Progenitor cell of endocrine pancreas (in vitro differentiated cells): ENCODE measurements at places on chromosomes 3 and 15. TPM values are rescaled to one million over a fixed set of nuclear protein-coding genes. Genes with fewer than 3 reads are reported as not detected.

DNA sequence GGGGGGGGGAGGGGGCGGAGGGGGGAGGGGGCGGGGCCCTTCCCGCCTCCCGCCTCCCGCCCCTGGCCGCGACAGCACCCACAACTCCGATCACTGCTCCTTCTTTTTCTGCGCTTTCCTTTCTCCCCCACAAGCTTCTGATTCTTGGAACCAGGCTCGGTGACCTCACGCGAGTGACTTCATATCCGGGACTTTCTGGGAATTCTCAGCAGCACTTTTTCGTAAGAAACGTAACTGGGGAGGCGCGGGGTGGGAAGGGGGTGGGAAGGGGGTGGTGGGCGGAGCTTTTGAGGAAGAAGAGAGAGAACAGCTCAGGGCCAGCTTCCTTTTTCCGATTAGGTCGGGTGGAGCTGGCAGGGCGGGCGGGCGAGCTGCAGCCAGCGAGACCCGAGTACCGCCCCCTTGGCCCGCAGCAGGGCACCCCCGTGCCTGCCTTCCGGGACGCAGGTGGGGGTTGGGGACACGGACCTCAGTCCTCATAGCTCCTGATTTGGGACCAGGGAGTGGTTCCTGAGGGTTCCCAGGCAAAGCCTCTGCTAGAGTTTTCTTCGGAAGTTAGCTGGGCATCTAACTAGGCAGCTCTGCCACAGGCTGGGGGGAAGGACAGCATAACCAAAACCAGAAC is 14.6 kb downstream of the XIRP1 start:
- DNase-seq: peak; percentile 33

GRCh38 chr3:7075117-7075516 is 214.2 kb downstream of the GRM7 start:
- DNase-seq: no peak

The GAP43 gene
- total RNA-seq: 9.6 and 11.7 TPM in 2 replicates

The LAMB2 gene
- total RNA-seq: 273 and 278 TPM in 2 replicates
